ENCODE measurements at places on chromosomes 2 and 18.

DNA sequence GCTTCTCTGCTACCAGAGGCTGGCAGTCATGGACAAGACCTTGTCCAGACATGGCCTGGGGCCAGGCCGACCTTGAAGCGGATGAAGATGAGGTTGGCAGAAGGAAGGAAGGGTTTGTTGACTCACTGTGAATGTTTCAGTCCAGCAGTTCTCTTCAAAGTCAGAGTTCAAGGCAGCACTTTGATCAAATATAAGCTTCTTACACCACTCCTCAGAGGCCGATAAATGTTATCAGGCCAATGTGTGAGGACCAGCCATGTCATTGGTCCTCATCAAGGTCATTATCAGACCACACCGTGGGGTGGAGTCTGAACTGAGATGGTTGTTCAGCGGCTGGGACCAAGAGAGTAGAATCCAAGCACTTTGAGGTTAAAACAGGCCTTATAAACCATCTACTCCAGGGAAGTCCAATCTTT is 35.5 kb downstream of the QPCT start:
- peak; percentile 67 for DNase-seq

DNA sequence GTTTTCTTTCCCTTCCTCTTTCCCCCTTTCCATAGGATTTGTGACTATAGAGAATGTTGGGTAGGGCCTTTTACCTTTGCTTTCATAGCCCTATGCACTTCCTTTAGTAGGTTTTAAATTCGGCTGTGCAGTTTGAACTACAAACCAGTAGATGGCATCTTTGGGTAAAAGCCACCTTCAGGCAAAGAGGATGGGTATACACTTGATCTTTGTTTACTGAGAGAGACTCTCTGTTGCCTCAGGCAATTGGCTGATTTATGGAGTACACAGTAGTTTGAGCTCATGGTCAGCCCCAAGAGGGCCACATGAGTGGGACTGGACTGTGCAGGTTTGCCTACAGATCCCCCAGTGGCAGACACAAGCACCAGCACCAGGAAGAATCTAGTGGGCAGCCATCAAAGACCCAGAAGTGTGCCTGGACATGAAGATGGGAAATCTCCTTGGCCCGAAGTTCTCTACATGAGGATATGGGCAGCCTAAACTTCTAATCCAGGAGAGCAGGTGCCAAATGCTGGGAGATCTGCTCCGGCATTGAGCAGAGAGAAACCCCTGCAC is 1304.3 kb upstream of the DDX18 start:
- DNase-seq: peak; percentile 88

DNA sequence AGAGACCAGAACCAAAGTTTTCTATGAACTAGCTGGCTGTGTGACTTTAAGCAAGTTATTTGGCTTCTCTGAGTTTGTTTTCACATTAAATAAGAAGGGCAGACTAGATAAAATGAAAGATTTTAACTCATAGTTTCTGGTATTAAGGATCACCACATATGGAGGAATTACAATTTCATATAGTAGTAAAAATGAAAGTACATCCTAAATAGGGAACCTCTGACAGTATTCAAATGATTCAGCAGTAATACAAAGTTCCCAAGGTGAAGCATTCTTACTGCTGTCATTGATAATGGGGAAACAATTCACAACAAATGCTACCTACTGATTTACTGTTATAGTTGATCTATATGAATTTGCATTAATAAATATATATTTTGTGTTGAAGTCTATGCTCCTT is 170.3 kb upstream of the VRK2 start:
- DNase-seq: no peak

GRCh38 chr18:69755856-69756496 is 191.7 kb downstream of the CD226 start:
- no peak for DNase-seq

GRCh38 chr2:239826376-239826775 is 198.8 kb downstream of the NDUFA10 start:
- DNase-seq: peak; percentile 35

Data from islet precursor cell (in vitro differentiated cells).